Left hindlimb (tissue), 1 donor: ENCODE measurements at places on chromosomes 12 and 14.
A peak's percentile ranks its signal among the peaks of the same experiment; 100 is the strongest.

DNA sequence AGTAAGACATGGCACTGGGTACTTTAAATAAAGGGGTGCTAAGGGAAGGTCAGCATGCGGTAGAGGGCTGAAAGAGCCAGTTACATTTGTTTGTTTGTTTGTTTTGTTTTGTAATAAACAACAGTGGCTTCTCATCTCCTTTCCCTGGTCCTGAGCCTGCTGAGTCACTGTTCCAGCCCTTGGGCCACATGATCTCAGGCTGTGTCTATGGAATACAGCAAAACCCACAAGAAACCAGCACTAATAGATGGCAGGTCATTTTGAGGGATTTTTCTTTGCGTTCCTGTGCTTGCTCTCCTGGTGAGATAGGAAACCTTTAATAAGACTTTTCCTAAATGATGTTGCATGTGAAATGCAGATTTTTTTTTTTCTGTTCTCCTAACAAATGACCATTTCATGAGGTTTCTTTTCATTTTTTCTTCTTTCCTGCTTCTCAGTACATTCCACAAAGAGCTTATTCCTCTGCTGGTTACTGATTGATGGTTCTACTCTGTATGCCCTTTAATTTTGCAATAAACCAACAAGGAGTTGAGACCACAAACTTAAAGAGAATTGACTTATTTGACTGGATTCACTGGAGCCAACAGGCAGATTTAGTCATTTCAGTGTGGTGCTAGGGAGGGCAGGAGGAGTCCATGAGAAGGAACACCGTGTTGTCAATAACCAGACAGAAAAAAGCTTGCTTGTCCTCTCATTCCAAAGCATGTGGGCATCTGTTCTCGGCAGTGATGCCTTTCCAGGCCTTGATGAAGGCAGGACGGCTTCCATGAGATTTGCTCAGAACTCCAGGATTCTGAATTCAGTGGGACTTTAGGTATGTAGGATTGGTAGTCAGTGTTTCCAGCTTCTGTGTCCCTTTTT is 459.2 kb downstream of the RAD51B start:
- no peak for DNase-seq

DNA sequence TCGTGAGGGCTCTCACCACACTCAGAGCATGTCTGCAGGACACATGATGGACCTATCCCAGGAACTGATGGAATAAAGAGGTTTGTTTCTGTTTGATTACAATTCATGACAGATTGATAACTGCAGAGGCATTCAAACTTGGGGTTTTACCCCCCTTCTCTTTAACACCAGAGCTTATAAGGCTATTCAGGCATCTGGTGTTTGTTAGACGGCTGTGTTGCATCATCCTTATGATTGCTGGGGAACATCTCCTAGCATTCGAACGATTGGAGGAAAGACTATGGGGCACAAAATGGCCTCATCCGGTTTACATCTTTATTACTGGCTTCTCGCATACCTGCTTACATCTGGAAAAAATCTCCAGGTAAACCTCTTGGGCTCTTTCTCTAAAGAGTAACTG is 191.8 kb downstream of the MSRB3 start:
- no peak for DNase-seq

- DNase-seq: no peak
Observed at GRCh38 chr12:119183942-119184695, 5.4 kb downstream of the HSPB8 start.

- no peak for DNase-seq
Observed at GRCh38 chr12:19518209-19518608, 78.9 kb downstream of the AEBP2 start.

- DNase-seq: no peak
Observed at GRCh38 chr12:88556213-88556774, 24.0 kb downstream of the KITLG start.

GRCh38 chr12:119052001-119052400 is 70.7 kb downstream of the SRRM4 start:
- no peak for DNase-seq

DNA sequence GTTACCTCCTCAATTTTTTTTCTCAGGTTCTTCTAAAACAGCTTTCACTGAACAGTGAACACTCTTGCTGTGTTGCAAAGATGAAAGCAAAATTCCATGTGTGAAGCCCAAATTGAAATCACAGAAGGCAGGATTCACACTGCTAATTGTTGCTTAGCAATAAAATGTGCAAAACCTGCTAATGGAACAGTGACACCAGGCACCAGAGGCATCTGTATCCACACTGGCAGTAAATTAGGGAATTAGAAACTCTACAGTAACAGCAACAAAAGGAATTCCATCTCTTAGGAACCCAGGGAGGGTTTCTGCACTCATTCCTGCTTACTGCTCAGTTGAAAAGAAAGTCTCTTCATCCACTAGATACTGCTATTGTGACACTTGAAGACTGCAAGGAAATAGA is 202.3 kb downstream of the GXYLT1 start:
- no peak for DNase-seq

- peak; percentile 30 for DNase-seq
Observed at GRCh38 chr12:49540229-49541139, 1.7 kb downstream of the KCNH3 start.

DNA sequence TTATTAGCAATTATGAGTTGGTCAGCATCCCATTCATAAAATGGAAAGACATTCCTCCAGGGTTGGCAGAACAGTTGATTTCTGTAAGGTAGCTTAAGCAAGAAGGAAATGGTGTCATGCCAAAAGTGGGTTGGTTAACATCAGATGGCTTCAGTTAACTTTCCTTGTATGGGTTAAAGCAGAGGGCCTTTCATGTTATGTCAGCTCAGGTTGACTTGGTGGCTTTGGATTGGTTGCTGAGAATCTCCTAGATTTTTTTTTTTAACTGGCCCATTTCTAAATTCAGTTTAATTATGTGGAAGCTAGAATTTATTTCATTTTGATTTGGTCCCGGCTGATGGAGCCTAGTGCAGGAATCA is 87.8 kb downstream of the BBS10 start:
- DNase-seq: no peak

DNA sequence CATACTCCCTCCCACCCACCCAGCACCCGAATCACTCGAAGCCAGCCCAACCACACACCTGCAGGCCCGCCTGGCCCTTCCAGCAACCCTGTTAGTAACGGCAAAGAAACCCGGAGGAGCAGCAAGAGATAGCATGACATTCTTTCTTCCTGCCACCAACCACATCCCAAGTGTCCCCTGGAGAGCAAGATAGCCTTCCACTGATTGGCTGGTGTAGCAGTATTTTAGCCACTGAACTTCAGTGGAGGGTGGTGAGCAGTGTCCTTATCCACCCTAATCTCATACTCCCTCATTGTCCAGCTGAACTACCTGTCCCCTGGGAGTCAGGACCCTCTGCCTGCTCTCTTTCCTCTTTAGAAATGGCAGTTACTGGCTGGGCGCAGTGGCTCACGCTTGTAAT is 769 bp upstream of the SLC39A5 start:
- DNase-seq: no peak

- no peak for DNase-seq
Observed at GRCh38 chr12:76860256-76860655, 18.6 kb downstream of the CSRP2 start.

DNA sequence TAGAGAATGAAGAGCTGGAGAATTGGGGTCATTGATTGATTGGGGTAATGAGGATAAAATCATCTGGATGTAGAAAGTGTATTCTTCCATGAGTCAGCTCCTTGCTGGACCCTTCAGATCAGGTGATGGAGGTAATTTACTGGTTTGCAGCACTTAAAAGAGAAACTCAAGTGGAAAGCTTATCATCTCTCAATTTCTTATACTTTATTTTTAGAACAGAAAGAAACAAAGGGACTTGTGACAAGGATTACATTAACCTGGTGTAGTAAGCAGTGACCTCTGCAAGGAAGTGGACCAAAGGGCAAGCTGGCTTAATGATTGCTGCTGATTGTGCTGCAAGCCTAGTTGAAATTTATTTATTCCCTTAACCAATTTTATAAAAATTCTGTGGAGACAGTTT is 405.0 kb downstream of the TRHDE start:
- no peak for DNase-seq

DNA sequence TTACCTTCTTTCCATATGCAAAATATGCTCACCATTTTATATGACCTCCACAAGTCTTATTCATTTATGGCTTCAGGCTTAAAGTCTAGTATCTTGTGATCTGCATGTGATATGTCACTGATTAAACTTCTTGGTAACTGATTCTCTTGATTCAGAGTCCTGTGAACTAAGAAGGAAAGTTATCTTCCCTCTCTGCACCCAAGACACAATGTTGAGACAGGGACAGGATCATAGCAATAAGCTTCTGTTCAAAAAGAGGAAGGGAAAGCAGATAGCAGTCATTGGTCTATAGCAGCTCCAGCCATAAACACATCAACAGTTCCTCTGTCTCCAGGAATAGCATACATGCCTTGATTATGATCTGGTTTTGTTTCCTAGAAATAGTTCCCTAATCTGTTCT is 103.1 kb downstream of the UNC79 start:
- DNase-seq: no peak

DNA sequence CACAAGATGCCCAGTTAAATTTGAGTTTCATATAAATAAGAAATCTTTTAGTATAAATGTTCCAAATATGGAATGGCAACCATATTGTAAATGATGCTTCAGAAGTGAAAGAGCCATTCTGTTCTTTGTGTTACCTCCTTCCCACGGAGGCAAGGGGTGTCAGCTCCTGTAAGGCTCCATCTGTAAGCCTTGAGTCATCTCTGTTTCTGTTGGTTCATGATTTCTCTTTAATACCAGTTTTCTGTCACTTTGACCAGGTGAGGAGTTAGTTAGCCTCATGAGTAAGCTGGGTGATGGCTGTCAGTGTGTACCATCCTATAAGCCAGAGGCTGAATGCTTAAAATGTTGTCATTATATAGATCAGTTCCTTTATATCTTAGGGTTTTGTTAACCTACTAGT is 61.9 kb downstream of the TMEM30B start:
- DNase-seq: no peak

DNA sequence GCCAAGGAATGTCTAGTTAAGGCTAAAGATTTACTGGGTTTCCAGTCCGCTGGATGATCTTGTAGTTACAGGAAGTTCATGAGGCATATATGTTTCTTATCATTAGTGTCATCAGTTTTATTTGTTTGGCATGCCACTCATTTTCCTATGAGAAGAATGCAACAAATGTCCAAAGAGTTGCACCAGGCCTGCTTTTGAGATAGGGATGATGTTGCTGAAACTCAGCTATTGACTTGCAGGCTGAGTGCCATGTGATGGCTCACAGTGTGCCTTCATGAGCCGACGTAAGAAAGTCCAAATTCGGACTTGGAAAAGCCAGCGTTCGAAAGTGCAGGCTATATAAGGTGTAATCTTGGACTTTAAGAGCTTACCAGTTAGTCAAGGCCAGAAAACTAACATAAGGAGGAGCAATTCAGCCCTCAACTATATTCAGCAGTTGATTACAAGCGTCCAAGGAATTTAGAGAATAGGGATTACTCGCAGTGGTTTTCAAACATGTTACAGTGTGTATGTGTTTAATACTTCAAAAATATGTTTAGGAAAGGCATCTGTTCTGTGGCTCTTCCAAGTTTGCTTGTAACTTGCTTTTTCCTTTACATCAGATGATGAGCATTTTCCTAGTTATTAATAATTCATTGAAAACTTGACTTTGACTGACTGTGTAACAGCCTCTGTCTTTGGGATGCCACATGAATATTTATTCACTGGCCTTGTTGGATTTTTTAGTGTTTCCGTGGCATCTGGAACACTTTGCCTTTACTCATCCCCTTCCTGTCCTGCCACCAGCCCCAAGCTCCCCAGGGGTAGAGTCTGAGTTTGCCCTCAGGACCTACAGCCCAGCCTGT is 101.3 kb downstream of the LGMN start:
- DNase-seq: peak; percentile 54

DNA sequence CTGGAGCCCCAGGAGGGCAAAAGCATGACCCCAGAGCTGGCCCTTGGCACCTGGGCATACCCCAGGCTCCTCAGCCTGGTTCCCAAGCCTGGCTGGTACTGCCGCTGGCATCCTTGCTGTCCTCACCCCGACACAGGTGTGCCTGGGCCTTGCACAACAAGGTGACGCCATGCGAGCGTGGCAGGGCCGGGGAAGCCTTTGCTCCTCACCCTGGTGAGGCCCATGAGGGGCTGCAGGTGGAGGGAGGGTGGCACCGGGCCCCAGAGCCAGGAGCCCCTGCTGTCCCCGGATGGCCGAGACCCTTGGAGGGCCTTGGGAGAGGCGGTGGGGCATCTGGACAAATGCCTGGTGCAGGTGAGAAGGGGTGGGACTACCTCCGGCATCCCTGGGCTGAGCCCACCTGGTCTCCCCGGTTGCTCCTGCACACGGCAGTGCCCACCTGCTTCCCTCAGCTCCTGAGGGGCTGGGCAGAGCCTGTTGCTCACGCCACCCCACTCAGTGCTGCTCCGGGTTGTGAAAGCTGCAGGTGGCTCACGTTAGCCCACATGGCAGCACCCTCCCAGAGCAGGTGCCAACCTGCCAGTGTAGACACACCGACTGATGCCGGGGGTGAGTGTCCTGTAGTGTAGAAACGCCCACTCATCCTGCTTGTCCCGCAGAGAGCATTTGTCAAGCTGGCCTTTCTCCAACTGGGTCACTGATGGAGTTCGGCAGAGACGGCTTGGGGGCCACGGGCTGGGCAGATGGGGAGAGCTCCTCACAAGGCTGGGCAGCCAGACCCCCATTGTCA is 24.6 kb upstream of the KIF26A start:
- no peak for DNase-seq

DNA sequence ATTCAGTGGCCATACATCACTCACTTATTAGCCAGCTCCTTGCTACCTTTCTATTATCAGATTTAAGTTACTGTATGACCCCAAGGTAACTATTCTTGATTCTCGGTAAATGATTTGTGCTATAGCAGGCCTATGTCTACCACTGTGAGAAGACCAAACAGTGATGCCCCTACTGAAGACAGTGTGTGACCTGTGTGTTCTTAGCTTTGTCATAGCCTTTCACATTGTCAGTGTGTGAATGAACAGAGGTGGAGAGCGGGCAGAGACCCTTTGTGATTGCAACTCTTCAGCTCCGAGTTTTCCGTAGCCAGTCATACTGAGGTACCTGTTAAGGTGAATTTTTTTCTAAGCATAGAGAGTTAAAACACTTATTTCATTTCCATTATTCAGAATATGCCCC is 294.0 kb downstream of the LRFN5 start:
- DNase-seq: no peak

- DNase-seq: no peak
Observed at GRCh38 chr12:85509857-85510256, 229.8 kb downstream of the ALX1 start.

GRCh38 chr12:2378835-2379330 is 326.1 kb downstream of the CACNA1C start:
- DNase-seq: no peak

DNA sequence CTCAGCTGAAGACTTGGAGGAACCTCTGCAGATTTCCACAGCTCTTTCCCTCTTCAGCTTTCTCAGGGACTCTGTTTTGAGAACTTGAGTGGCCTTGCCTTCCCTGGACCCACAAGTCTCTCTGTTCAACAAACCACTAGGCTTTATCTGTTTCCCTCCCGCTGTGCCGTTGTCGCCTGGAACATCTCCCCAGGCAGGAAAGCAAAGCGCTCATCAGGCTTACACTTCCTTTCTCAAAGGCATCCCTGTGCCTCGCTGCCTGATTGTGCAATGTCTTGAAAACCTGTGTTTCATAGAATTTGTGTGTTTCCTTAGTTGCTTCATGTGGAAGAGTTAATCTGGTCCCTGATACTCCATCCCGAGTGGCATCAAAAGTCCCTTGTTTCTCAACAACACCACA is 64.1 kb downstream of the PPM1A start:
- DNase-seq: no peak
